ENCODE measurements at places on chromosomes 6 and 20.

DNA sequence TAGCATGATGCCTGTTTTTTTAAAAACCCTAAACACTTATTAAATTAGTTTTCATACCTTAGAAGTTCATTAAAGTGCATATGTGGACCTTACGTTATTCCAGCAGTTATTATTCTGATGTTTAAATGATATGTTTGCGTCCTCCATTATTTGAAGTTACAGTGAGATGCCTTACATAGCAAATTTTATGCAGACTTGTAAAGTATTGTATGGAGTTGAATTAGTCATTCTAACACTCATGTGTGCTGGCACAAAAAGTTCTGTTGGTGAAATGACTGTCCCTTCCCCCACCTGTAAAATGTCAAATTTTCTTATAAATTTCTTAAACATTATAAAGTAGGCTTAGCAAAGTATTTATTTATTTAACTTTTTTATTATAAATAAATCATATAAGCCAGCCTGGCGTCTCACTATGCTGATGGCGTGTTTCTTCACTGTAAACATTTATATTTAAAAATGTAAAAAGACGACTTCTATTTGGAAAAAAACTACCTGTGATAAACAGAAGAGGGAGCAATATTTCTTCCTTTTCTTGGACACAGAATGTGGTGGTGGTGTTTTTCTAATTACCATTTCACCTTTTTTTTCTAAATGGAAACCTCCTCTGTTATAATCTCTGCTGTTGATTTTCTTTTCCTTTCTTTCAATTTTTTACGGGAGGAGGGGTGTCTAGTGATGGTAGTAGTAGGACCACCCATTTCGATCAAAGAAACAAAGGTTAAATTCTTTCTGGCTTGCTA, 155.4 kb downstream of the RFPL4B start:
- DNase-seq = no peak

DNA sequence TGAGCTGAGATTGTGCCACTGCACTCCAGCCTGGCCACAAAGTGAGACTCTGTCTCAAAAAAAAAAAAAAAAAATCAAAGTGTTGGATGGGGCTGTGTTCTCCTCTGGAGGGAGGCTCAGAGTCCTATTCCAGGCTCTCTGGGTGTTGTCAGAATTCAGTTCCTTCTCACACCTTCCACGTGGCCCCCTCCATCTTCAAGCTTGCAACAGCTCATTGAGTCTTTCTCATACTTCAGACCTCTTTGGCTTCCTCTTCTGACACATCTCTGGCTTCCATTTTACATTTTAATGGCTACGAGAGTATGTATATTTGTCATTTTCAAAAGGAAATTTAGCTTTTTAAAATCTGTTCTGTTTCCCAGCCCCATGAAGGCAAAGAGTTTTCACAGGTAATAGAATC, 85.8 kb downstream of the RNF144B start:
- no peak for DNase-seq

- DNase-seq = no peak
These were observed 95.3 kb downstream of the TTLL2 start for GRCh38 chr6:167420177-167420576.

- DNase-seq = no peak
These were observed 37.9 kb upstream of the NEDD9 start for GRCh38 chr6:11270030-11271027.

DNA sequence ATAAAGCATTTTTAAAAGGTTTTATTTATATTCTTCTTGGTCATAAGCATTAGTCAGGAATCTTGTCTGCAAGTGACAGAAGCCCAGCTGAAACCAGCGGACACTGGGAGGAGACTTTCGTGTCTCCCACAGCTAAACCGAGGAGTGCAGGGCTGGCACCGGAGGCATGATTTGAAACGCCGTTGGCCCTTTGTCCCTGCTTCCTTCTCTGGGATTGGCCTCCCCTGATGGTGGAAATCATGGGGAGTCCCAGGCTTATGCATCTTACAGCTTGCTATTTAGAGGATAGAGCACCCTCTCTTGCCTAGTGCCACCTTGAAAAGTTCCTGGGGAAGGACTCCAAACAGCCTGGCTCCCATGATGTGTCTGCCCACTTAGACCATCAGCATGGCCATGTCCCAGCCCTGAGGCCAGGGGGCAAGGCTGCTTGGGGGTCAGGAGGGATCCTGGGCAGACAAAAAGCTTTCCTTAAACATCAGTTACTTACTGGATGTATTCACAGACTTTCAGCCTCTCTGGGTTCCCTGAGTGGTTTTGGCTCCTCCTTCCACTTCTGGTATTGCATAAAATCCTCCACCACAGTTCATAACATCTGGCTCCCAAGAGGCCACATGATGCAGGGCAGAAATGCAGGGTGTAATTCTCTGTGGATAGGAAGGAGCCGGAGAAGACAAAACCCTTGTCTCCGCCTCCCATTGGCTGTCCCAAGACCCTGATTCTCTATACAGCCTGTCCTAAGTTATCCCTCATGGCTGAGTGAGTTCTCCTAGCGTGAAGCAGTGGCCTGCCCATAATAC, 49.3 kb upstream of the INSM1 start:
- no peak for DNase-seq

GRCh38 chr6:38671885-38672467, 31.0 kb downstream of the GLO1 start:
- peak; percentile 32 for DNase-seq

DNA sequence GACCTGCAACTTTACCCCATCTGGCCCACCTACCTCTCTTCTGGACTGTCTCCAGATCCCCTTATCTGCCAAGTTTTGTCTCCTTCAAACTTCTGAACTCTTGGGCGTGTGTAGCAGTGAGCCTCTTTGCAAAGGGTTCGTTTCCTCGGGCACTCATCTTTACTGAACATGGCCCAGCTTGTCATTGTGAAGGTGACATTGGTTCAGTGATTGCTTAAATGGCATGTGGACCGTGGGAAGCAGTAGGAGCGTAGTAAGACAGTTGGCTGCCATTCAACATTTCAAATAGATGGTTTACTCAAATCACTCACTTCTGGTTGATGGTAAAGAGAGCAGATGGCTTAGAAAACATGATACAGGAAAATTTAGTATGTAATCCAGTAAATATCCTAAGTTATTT, 34.8 kb upstream of the KIF25 start:
- no peak for DNase-seq

DNA sequence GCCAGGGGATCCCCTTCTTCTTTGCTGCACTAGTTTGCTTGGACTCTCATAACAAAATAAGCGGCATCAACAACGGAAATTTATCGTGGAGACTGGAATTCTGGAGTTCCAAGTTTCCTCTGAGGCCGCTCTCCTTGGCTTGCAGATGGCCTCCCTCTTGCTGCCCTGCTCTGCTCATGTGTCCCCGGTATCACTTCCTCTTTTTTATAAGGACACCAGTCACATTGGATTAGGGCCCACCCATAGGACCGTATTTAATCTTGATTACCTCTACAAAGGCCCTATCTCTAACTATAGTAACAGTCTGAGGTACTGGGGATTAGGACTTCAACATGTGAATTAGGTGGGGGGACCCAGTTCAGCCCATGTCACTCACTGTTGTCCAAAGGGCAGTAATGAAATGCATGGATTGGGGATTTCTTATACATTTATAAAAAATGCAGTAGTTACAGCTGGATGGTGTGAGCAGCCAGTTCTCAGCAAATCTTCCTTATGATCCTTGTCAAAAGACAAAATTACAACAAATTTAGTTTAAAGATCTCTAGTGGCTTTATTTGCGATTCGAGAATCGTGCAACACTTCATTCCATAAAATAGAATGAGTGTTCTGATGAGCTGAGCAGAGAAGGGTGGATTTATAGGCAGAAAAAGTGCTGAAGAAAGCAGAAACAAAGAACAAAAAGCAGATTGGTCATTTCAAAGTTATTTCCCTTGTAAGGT, 59.3 kb upstream of the AKAP12 start:
- DNase-seq = no peak

DNA sequence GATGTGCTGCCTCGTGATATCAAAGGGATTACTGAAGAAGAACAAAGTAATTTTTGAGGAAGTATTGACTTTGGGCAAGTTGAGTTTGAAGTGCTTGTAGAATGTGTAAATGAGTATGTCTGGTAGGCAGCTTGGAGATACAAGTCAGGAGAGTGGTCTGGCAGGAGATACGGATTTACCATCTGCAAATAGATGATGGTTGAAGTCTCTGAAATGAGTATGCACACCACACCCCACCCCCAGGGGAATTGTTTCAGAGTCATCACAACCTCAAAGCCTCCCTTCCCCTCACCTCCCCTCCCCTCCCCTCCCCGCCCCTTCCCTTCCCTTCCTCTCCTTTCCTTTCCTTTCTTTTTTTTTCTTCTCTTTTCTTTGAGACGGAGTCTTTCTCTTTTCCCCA, 16.4 kb upstream of the MCUR1 start:
- no peak for DNase-seq

All from AG09319 (cell line).